ENCODE measurements at places on chromosomes 1 and 21.

- no peak for DNase-seq
Measured at GRCh38 chr1:58152697-58153096, 393.8 kb downstream of the OMA1 start.

DNA sequence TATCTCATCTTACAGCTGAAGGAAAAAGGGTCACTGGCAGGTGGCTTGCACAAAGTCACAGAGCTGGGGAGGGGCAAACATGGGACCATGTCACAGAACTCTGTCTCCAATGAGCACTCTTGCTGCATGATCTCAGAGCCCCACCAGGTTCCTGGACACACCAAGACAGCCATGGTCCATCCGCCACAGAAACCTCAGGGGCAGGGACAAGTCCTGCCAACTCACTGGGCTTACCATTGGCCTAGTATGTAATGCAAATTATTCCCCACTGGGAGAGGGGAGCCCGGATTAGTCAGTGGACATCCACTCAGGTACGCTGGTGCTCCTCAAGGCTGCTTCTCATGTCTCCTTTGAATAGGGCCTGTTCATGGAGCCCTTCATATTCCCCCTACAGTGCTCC is 14.2 kb downstream of the S100A7A start:
- DNase-seq = no peak

DNA sequence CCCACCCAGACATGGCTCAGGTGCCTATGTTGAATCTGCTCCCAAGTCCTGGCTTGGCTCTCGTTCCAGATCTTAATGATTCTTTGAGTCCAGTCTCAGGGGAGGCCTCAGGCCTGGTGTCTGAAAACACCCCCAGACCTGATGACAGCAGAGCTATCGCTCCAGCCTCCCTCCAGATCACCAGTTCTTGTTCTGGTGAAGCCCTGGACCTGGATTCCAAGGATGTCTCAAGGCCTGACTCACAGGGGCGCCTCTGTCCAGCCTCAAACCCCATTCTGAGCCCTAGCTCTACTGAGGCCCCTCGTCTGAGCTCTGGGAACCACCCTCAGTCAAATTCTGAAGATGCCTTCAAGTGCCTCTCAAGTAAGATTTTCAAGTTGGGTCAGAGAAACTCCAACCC is 11.4 kb downstream of the MROH7 start:
- DNase-seq = no peak

DNA sequence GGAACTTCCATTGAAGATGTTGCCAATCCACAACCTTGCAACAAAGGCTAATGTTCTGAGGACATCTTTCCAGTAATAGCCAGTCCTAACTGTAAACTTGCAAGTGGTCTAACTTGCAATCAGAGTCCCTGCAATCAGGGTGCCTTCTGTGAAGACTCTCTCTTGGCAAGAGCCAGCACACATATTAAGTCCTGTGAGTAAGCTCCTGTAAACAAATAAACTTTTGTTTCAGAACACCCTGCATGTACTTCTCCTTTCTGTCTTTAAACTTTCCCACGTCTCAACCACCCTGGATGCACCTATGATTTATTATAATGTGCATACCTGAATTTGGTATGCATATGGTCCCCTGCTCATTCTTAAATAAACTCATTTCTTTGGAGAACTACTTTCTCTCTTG is 9.1 kb downstream of the GBP7 start:
- DNase-seq = no peak

GRCh38 chr1:38727684-38728584 is 131.6 kb downstream of the RRAGC start:
- DNase-seq = no peak

DNA sequence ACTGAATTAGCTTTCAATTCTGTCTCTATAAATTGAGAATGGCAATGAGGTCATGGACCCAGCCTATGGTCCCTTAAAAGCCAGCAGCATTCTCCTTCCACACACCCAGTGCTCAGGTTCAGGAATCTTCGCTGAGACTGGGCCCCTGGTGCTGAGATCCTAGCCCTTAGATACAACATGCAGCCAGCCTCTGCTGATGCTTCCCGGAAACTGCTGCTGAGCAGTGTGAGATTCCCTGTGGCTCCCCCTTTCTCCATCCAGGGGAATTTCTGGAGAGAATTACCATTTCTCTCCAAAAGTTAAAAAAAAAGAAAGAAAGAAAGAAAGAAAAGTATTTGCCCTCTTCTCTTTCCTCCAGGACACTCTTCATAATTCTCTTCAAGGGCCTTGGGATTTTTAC is 31.7 kb upstream of the RALGPS2 start:
- no peak for DNase-seq

GRCh38 chr1:10756842-10757241 is 39.6 kb downstream of the CASZ1 start:
- no peak for DNase-seq

DNA sequence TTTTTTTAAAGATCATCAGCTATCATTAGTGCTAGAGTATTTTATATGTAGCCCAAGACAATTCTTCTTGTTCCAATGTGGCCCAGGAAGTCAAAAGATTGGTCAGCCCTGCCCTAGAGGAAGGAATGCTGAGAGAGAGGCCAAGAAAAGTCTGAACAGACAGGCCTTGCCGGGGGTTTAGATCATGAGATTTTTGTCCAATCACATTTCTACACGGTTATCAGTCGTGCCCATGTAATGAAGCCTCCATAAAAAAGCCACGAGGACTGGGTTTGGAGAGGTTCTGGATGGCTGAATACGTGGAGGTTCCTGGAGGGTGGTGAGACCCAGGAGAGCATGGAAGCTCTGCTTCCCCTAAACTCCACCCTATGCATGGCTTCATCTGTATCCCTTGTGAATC is 24.3 kb upstream of the ENO1 start:
- no peak for DNase-seq

- DNase-seq = no peak
Measured at GRCh38 chr1:231201375-231201978, 39.5 kb upstream of the GNPAT start.

DNA sequence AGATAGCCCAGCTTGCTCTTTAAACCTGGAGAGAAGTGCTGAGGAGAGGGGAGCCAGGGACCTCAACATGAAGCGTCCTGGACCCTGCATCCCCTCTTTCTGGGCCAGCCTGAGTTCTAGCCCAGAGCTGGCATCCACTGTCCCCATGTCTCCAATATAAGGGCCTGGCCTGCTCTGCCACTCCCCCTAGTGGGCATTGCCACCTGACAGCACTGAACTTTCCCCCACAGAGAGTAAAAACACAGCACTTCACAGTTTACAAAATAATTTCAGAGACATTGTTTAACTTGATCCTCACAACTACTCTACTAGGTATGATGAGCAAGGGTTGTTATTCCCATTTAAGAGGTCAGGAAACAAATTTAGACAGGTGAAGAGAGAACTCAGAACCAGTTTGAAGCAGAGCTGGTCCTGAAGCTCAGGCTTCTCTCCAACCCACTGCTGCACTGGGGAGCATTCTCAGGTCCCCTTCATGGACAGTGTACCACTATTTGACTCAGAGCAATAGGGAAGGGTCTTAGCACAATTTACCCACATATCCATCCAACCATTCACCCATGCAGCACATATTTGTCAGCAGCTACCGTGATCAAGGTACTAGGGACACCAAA is 151.2 kb downstream of the DMRTA2 start:
- DNase-seq = no peak

DNA sequence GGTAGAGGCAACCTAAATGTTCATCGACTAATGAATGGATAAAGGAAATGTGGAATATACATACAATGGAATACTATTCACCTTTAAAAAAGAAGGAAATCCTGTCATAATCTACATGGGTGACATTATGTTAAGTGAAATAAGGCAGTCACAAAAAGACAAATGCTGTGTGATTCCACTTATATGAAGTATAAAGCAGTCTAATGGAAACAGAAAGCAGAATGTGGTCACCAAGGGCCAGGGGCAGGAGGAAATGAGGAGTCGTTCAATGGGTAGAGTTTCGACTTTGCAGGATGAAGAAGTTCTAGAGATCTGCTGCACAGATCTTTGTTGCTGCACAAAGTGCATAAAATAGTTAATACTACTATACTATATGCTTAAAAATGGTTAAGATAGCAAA is 7.8 kb downstream of the DIPK1A start:
- peak; percentile 46 for DNase-seq

GRCh38 chr1:213284626-213285025 is 233.6 kb downstream of the RPS6KC1 start:
- no peak for DNase-seq

- DNase-seq = no peak
Measured at GRCh38 chr1:52423771-52424170, 19.4 kb downstream of the PRPF38A start.

GRCh38 chr21:34833465-34833864 is 164.7 kb downstream of the CLIC6 start:
- no peak for DNase-seq

- DNase-seq = no peak
Measured at GRCh38 chr1:203480084-203480483, 4.5 kb downstream of the PRELP start.

- no peak for DNase-seq
Measured at GRCh38 chr1:55781944-55782482, 566.8 kb upstream of the USP24 start.

- no peak for DNase-seq
Measured at GRCh38 chr1:66168467-66168887, 365.5 kb upstream of the SGIP1 start.

DNA sequence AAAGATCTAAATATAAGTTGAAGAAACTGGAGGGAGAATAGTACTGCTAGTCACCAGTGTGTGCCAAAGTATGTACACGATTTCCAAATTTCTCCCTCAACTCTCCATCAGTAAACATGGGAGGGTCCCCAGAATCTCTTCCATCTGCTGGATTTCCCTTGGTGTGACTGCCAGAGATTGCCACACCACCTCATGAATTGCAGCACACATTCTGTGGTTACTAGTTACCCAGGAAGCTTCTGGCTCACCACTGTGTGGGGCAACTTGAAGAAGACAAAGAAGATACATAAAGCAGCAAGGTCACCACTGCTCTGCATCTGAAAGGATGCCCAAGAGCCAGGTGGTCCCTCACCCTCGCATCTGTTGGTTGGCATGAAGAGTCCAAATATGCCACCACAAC is 191.7 kb upstream of the ESRRG start:
- DNase-seq = no peak

GRCh38 chr21:41861987-41862386 is 17.2 kb downstream of the PRDM15 start:
- no peak for DNase-seq
